ENCODE measurements at places on chromosomes 3 and 15.

DNA sequence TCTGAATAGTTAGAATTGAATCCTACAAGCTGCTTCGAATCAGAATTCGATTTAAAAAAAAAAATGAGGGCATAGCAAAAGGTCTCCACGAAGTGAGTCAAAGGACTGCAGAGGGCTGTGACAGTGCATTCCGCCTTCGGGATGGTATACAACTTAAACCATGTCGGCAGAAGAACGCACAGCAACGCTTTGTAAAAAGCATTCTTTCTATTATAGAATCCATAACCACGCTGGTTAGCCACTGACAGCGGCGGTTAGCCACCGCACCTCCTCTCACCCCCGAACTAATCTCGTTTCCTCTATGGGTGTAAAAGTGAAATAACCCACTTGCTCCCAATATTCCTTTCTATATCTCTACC, 664 bp upstream of the PIK3CA start:
- H3K4me1 ChIP-seq = peaks cover 7% of the 10 kb centered on the region
- no peaks in the 10 kb centered on the region for H3K36me3 ChIP-seq
- H3K4me3 ChIP-seq = peak overlapping the region; percentile 83
- peak overlapping the region; percentile 71 for H3K27ac ChIP-seq
- no peaks in the 10 kb centered on the region for H3K27me3 ChIP-seq

DNA sequence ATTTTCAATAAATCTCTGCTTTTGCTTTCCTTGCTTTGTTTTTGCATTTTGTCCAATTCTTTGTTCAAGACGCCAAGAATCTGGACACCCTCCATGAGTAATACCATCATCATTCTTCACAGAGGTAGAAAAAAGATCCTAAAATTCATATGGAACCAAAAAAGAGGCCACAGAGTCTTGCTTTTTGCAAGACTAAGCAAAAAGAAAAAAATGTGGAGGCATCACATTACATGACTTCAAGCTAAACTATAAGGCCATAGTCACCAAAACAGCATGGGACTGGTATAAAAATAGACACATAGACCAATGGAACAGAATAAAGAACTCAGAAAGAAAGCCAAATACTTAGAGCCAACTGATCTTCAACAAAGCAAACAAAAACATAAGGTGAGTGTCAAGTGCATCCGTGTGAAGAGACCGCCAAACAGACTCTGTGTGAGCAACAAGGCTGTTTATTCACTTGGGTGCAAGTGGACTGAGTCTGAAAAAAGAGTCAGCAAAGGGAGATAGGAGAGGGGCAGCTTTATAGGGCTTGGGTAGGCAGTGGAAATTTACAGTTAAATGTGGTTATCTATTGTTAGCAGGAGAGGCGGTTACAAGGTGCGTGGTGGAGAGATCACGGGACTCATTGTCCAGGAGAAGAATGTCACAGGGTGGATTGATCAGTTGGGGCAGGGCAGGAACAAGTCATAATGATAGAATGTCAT, 10.9 kb downstream of the STRIT1 start:
- H3K4me1 ChIP-seq = no peaks in the 10 kb centered on the region
- no peaks in the 10 kb centered on the region for H3K36me3 ChIP-seq
- H3K27ac ChIP-seq = no peak overlapping the region
- H3K27me3 ChIP-seq = no peaks in the 10 kb centered on the region

- H3K4me1 ChIP-seq = no peaks in the 10 kb centered on the region
- peak overlapping the region; percentile 77 for H3K4me3 ChIP-seq
- H3K36me3 ChIP-seq = no peaks in the 10 kb centered on the region
- H3K27ac ChIP-seq = peak overlapping the region; percentile 80
These were observed 39.5 kb upstream of the MGA start for GRCh38 chr15:41620536-41621199.

GRCh38 chr15:62407216-62407615, 242.1 kb upstream of the C2CD4B start:
- H3K36me3 ChIP-seq = no peaks in the 10 kb centered on the region
- no peak for DNase-seq
- H3K27me3 ChIP-seq = no peaks in the 10 kb centered on the region
- H3K4me1 ChIP-seq = no peaks in the 10 kb centered on the region
- no peak overlapping the region for H3K27ac ChIP-seq

DNA sequence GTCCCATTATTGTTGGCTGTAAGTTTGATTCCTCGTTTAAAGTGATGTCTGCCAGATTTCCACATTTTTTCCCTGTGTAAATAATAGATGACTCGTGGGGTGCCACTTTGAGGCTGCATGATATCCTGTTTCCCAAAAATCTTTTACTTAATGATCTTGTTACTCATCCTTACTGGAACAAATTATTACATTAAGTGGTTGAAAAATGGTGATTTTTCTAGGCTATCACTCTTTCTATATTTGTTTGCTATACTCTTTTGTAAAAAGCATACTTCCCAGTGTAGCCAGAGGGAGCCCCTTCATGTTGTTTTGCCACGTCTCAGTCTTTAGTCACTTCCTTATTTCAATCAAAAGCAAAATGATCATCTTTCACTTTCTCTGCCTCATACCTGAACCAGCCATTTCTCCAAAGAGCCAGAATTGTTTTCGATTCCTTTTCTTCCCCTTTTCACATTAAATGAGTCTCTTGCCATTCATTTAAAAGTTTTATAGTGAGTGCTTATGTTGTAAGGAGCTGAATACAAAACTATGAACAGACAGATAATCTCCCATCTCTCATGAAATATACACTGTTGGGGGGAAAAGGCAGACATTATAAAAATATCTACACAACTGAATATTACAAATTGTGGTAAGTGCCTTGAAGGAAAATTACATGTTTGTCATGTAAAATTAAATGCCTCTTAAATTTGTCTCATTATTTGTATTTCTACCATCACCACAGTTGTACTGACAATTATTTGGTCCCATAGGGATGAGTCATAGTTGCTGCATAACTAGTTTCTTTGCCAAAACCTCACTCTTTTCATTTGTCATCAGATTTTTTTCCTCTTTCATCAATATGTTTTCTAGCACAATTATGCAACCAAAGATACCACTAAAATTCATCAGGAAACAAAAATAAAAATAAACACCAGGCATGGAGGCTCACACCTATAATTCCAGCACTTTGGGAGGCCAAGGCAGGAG, 41.5 kb downstream of the ADGRG7 start:
- H3K36me3 ChIP-seq = no peaks in the 10 kb centered on the region
- no peak overlapping the region for H3K27ac ChIP-seq
- no peak for DNase-seq
- H3K4me1 ChIP-seq = no peaks in the 10 kb centered on the region

DNA sequence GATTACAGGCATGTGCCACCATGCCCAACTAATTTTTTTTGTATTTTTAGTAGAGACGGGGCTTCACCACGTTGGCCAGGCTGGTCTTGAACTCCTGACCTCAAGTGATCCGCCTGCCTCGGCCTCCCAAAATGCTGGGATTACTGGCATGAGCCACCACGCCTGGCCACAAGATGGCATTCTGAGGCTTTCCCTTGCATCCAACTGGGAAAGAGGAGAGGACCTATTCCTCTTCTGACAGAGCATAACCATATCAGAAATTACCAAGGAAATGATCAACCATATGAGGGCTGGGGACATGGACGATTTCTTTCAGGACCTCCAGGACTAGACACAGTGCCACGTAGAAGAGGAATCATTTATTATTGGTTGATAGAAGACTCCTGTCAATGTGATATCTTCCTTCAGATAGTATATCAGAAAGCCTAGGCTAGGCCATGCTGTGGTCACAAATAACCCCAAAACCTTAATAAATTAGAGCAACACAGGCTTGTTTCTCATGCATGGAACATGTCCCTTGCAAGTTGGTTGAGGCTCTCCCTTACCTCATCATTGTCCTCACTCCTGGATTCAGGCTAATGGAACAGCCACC, 372.3 kb upstream of the IL12A start:
- no peak overlapping the region for H3K4me3 ChIP-seq
- peak; percentile 47 for DNase-seq
- no peaks in the 10 kb centered on the region for H3K36me3 ChIP-seq

- no peaks in the 10 kb centered on the region for H3K36me3 ChIP-seq
- no peak for DNase-seq
- H3K27me3 ChIP-seq = no peaks in the 10 kb centered on the region
- no peak overlapping the region for H3K27ac ChIP-seq
- H3K4me3 ChIP-seq = no peak overlapping the region
- no peaks in the 10 kb centered on the region for H3K4me1 ChIP-seq
These were observed 33.8 kb downstream of the DRD3 start for GRCh38 chr3:114144909-114145688.

All from kidney (tissue), 22 donors.